ENCODE measurements at places on chromosomes 13 and 19. TPM values are rescaled to one million over a fixed set of nuclear protein-coding genes. Genes with fewer than 3 reads are reported as not detected.

- no peak for DNase-seq
Observed at GRCh38 chr19:17240062-17240752, 5.5 kb downstream of the NR2F6 start.

- no peak for DNase-seq
Observed at GRCh38 chr13:104460554-104460953, 1394.3 kb upstream of the SLC10A2 start.

GRCh38 chr19:4916292-4917082, 7.2 kb downstream of the UHRF1 start:
- DNase-seq, result no peak

Gene ZNF471
- 13.1 TPM for polyA plus RNA-seq

Gene NAPSA
- polyA plus RNA-seq, result 8.2 TPM

DNA sequence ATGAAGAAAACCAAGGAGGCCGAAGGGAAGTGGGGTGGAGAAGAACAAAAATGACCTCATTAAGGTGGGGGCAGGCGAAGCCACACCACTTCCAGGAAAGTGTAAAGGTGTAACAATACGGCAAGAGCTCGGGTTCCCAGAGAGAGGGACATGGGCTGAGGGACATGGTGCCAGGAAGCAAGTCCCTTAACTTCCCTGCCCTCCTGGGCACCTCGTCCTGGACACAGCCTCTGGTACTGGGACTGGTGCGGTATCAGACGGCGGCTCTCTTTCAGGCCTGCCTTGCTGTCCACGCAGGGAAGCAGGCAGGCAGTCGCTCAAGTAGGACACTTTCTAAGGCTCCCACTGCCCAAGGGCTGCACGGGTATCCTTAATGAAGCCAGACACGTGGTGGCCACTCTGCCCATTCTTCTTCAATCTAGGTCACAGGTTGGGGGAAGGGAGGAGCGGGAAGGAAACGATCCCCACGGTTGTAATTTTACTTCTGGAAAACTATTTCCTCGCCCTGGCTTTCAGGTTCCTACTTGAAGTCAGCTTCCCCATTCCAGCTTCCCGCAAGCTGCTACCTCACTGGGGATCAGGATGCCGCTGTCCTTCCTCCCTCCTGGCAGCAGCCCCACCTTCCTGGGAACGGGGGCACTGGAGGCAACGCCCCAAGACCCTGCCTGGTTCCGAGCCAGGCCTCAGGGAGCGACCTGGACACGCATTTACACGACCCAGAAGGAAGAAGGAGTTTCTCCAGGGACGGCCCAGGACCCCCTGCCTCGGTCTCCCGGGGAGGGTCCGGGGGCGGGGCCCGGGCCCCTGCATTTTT, 1.2 kb downstream of the AP3D1 start:
- no peak for DNase-seq

DNA sequence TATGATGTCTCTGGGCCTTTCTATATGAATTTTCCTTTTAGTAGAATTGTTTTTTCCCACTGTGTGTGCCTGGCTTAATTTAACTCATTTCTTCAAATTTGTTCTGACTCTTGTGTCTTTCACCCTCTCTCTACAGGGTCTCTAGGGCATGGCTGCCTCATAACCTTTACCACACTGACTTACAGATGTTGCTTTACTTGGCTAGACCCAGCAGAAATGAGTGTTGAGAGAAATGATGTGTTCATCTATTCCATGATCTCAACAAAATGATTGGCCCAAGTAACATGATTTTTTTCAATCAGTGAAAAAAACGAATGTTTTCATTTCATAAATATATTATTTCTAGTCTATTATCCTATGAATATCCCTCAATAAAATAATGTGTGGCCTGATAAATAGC, 195.0 kb downstream of the GPC5 start:
- no peak for DNase-seq

Gene MARK4
- 38.3 TPM for polyA plus RNA-seq

- no peak for DNase-seq
Observed at GRCh38 chr13:66937423-66937822, 292.7 kb downstream of the PCDH9 start.

GRCh38 chr19:8881512-8881911, 49.3 kb downstream of the MBD3L1 start:
- no peak for DNase-seq

Measured in right renal cortex interstitium (tissue), 3 donors.